Fibroblast of skin of scalp (primary cell): ENCODE measurements at places on chromosomes 11 and 22.

GRCh38 chr11:8706673-8707432 lies 24.3 kb downstream of the RPL27A start:
- DNase-seq: no peak

- peak; percentile 98 for DNase-seq
Observed at GRCh38 chr11:86696004-86696403, 23.6 kb upstream of the ME3 start.

GRCh38 chr11:102874852-102875251 lies at the start of gene MMP12:
Gene MMP12, minus strand, starts transcription at chr11:102874982. Its CDS starts 45 bp downstream, at chr11:102874937.
- no peak for DNase-seq

DNA sequence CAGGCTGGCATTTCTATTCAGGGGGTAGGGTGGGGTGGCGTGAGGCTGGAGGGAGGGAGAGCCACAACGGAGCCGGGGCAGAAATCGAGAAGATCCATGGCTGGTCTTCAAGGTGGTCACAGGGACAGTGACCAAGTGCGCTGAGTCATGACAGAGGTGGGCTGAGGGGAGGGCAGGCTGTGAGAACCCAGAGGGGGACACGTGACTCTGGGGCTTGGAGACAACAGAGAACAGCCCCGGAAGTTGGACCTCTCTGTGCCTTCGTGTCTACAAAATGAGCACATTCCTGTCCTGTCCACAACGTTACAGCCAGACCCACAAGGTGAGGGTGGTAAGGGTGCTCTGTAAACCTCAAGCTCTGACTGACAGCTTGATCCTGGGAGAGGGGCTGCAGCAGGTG lies 35.1 kb upstream of the ARFGAP3 start:
- DNase-seq: no peak

DNA sequence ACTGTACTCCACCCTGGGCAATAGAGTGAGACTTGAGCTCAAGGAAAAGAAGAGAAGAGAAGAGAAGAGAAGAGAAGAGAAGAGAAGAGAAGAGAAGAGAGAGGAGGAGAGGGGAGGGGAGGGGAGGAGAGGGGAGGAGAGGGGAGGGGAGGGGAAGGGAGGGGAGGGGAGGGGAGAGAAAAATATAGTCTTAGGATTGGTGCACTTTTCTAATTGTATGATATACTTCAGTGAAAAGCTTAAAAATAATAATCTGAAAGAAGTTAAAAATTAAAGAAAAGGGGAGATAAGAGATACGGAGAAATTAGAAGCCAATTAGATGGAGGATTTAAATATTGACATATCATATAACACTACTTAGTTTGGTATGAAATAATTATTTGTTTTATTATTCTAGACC lies 19.3 kb downstream of the OR52A5 start:
- DNase-seq: no peak
